ENCODE measurements at places on chromosomes 6 and 20.

DNA sequence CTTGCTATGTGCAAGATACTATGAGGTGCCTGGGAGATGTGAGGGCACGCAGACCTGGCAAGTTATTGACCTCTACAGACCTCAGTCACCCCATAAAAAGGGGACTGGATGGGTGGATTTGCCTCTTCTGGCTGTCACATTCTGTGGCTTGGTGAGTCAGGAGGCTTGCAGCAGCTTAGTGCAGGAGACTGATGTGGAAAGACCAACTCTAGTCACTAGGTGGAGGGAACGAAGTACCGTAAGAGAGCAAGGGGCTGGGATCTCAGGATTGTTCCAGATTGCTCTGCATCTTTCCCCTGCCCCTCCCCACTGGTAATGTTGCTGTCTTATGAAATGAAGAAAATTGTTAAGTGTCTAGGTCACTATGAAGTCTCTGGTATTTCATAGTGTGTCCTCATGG lies 3.3 kb downstream of the MAPRE1 start:
- no peak for DNase-seq

- no peak for DNase-seq
These were observed 39.4 kb upstream of the EEF1A1 start for GRCh38 chr6:73560182-73560732.

DNA sequence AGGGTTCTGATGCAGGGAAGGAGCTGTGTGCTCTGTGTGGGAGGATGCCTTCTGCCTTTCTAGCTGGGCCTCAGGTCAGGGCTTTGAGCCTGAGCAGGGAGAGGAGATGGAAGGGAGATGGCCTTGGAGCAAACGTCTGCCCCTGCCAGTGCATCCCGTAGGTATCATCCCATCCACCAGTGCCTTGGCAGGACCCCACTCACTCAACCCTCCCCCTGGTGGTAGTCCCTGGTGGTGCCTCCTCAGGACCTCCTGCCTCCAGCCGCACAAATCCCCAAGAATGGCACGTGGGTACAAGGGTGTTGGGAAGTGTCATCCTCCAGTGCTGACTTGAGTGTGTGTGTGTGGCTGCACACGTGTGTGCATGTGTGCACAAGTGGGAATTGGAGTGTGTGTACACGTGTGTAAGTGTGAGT lies 23.1 kb upstream of the MICB start:
- DNase-seq, result no peak

DNA sequence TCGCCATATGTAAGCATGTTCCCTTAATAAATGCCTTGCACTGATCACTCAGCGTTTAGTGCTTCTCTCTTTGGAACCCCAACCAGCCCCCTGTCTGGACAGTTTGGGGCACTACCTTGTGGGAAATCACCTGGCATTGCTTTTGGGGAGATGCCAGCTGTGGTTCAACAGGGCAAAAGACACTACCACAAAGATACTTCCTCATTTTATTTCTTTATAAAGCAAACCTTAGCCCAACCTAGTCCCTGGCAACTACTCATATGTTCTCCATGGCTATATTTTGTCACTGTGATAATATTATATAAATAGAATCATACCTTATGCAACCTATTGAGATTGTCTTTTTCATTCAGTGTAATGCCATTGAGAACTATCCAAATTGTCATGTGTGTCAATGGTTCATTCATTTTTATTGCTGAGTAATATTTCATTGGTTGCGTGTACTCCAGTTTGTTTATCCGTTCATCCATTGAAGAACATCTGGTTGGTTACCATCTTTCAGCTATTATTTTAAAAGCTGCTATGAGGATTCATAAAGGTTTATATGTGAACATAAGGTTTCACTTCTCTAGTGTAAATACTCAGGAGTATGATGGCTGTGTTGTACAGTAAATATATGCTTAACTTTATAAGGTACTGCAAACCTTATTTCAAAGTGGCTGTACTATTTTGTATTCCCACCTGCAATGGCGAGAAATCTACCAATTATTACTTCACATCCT lies 114.8 kb downstream of the MOXD1 start:
- no peak for DNase-seq

DNA sequence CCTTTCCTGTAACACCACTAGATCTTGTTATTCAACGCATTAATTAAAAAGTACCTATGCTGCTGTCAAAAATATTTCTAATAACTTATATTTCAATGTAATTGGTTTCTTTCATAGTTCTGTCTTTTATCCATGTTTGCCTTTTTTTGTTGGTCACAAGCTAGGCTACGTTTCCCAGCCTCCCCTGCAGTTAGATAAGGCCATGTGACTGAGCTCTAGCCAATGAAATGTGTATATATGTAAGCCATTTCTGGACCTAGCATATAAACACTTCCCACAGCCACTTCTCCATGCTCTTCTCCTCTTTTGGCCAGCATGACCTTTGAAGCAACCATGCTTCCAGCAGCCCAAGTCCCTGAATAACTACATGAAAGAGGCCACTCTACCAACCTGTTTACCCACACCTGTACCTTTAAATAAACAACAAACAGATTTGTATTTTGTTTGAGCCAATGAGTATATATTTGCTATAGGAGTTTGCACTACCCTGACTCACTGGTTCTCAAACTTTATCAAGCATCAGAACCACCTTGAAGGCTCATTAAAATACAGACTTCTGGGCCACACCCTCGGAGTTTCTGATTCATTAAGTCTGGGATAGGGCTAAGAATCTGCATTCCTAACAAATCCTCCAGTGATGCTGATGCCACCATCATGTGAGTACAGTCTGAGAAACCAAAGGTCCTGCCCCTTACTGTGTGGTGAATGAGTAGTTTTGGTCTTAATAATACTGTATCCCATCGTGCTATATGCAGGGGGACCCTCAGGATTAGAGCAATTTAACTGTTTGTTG lies 45.6 kb upstream of the BEND6 start:
- DNase-seq, result no peak

GRCh38 chr20:57596998-57597939 lies 23.0 kb downstream of the ZBP1 start:
- DNase-seq, result peak; percentile 88

DNA sequence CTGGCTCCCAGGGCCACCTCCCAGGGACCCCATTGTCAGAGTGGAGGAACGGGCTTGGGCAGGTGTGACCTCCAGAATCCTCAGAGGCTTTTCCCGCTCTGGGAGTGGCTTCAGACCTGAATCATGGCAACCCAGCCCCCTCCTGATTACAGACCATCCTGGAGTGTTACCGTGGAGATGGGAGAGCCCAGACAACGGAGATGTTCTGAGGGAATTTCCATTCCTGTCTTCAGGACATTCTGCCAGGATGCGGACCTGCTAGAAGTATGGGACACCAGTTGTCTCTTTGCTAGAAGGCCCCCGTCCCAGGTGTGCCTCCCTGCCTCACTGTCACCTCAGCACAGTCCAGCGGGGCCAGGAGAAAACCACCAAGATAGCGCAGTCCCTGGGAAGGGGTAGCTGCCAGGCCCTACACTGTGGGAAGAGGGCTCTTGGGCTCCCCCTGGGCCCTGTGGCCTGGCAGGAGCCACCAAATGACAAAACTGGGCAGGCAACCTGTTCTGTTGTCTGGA lies 109.9 kb downstream of the PSMB1 start:
- DNase-seq, result no peak

DNA sequence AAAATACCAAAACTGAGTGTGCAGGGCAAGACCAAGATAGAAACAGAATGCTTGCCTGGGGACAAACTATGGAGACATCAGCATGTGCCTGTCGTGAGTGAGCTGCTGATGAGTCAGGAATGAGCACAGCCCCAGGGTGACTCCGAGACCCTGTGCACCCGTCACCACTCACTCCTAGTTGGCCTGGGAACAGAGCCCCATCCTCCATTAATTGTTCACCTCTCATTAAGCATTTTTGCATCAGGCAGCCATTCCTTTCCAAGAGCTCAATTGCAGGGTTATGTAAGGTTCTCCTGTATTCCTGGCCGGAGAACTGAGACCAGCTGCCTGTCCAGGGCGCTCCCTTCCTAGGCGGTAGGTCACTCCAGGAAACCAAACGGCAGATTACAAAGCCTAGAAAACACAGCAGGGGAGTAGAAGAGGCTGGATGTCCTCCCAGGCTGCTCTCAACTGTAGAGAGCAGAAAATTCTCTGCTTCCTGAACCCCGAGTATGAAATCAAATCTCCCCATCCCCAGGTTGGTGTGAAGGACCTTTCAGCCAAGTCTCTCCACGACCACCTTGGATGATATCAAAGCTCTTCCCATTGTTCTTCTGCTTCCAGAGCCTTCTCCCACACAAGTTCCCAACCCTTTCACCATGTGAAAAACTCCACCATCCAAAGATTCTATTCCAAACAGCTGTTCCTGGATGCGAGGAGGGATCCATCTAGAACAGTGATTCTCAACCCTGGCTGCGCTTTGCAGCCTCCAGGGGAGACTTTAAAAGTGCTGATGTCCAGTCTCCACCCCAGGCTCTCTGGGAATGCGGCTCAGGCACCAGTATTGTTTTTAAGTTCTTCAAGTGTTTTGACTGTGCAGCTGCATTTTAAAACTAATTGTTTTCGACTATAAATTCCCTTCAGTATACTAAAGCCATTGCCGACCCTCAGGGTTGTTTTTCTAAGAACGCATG lies 532.6 kb upstream of the JARID2 start:
- no peak for DNase-seq

GRCh38 chr20:18267815-18268214 lies 20.5 kb upstream of the ZNF133 start:
- DNase-seq, result no peak

GRCh38 chr20:45320948-45321595 lies 13.0 kb upstream of the MATN4 start:
- no peak for DNase-seq

DNA sequence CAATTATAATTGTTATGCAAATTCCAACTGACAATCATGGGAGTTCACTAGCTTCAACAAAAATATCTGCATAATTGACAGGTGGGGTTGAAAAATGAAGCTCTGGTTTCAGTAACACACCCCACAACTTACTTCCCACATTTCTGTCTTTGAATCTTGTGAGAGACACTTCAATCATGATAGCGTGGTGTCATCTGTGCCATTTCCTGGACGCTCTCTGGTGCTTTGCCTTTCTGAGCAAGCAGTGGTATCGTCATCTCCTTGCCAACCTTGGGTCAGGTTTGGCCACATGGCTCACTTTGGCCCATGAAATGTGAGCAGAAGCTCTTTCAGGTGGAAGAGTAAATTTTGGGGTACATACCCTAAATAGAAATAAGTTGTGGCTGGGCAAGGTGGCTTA lies 10.2 kb downstream of the BMP7 start:
- DNase-seq, result no peak

- no peak for DNase-seq
These were observed 319.1 kb upstream of the NT5E start for GRCh38 chr6:85130743-85131142.

- DNase-seq, result no peak
These were observed 51.9 kb downstream of the SNAI1 start for GRCh38 chr20:50034567-50035180.

DNA sequence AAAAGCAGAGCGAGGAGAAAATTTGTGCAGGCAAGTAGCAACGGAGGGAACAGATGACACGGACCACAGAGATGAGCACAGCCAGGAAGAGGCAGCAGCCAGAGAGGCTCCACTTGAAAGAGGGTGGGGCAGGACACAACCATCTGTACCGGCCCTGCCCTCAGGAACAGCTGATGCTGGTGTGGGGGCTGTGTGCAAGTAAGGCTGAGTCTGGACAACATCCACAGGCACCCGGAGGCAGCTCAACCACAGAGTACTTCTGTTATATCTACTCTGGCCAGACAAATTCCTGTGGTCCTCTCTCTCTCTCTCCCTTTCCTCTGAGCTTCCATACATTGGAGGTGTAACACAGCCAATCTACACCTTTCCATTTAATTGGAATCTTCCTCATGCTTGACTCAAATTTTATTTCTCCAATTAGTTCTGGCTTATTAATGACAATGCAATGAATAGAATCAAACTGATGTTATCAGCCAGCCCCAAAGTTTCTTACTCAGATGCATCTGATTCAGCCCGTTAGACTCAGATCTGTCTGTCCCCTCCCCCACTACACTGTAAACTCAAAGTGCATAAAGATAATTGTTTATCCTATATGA lies 24.9 kb downstream of the KIF13A start:
- DNase-seq, result no peak

- no peak for DNase-seq
These were observed 196.5 kb upstream of the IRAK1BP1 start for GRCh38 chr6:78670802-78671201.

GRCh38 chr6:112835078-112835477 lies 487.9 kb downstream of the RFPL4B start:
- DNase-seq, result no peak

DNA sequence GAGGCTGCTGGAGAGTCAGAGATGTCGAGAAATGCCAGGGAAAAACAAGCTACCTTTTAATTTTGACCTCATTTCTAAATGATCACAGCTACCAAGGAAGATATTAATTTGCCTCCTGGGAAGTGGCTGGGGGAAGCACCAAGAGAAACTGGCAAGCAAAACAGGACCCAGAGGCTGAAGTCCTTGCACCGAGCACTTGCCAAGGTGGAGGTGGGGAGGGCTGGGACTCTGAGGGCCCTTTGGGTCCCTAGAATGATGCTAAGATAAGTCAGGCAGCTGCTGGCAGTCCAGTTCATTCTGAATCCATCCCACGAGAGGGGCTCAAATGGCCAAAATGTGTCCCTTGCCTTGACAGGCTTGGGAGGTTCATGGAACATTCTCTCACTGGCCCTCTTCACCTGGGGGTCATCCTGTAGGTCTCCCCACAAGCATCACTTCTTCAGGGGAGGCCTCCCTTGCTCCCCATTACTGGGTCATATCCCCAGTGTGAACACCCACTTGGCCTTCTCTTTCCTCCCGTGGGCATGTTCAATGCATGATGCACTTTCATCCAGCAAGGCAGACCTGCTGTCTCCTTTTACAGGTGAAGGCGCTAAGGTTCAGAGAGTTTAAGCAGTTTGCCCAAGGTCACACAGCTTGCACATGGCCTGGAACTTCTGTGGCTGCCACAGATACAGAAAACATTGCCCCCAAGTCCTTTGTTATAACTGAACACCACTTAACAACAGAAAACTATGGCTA lies 39.1 kb upstream of the BLCAP start:
- no peak for DNase-seq

DNA sequence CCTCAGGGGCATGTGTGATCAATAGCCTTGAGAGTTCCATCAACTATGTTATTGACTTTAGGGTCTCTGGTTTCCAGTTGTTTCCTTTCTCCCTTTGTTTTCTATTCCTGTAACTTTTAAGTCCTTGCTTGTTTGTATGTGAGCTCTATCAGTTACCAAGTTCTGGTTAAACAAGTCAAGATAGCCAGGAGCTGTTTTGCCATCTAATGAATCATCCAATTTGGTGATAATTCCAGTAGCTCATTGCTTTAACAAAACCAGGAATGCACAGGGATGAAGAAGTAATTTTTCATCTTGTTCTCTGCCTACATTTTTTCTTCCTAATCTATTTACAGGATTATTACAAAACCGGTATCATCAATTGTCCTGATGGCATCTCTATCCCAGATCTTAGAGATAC lies 36.5 kb downstream of the KCTD20 start:
- DNase-seq, result no peak

GRCh38 chr20:24742989-24743388 lies 206.1 kb upstream of the CST7 start:
- no peak for DNase-seq

DNA sequence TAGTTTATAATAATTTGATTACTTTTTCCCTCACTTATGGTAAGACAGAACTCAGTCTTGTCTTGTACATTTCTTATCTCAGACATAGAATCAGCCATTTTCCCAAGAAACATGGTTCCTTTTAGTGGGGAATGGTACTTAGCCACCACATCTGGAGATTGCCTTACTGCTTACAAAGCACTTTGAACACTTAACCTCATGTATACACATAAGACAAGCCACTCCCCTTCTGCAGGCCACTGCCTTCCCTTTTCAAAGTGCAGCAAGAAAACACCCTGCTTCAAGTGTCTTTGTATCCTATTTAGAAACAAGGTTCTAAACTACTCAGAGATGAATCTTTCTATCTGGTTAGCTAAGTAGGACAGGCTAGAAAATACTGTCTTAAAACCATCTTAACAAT lies 159.2 kb downstream of the UBE3D start:
- DNase-seq, result no peak

Measured in T-cell (primary cell).